Activated CD8-positive, alpha-beta memory T cell treated with anti-CD3 and anti-CD28 coated beads, Interleukin-2, amount 10 ng/mL, durations not matched to agents 7 days and 5 days (primary cell): ENCODE measurements at places on chromosomes 16 and 17. TPM values are rescaled to one million over a fixed set of nuclear protein-coding genes. Genes with fewer than 3 reads are reported as not detected.

Gene SLFN14
- total RNA-seq: not detected

Gene KRT9
- not detected for total RNA-seq

Gene ASIC2
- total RNA-seq: not detected

DNA sequence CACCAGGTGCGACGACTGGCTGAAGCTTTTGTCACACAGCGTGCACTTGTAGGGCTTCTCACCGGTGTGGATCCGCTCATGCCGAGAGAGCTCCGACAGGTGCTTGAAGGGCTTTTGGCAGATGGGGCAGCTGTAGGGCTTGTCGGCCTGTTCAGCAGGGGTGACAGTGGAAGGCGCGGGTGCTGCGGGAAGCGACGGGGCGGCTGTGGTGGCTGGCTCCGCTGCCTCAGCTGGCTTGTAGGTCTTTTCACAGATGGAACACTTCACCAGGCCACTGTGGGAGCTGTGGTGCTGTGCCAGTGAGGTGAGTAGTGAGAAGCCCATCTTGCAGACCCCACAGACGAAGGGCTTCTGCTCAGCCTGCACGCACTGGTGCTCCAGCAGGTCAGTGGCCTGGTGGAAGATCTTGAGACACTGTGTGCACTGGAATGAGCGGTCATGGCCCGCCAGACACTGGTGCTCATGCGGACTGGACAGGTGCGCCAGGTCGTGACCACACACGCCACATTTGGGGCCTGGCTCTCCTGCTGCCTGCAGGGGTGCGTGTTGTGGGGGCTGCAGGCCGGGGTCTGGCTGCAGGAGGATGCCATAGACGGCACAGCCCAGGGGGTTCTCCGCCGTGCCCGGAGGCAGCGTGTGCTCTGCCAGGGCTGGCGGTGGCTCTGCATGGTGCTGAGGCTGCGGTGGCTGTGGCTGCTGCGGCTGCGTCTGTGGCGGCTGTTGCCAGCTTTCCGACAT is 2.8 kb downstream of the ZNF319 start:
- peaks cover 58% of the 10 kb centered on the region for H3K4me1 ChIP-seq
- H3K4me3 ChIP-seq: peak overlapping the region; percentile 83
- DNase-seq: no peak
- peaks cover 19% of the 10 kb centered on the region for H3K36me3 ChIP-seq
- H3K27me3 ChIP-seq: no peaks in the 10 kb centered on the region

- H3K27me3 ChIP-seq: no peaks in the 10 kb centered on the region
- DNase-seq: no peak
- H3K4me3 ChIP-seq: no peak overlapping the region
- no peak overlapping the region for H3K27ac ChIP-seq
- no peaks in the 10 kb centered on the region for H3K4me1 ChIP-seq
- H3K36me3 ChIP-seq: no peaks in the 10 kb centered on the region
Measured at GRCh38 chr16:12178251-12178990, 201.9 kb downstream of the SNX29 start.
